NCI-H510A (cell line): ENCODE measurements at places on chromosomes 11 and 22.
A peak's percentile ranks its signal among the peaks of the same experiment; 100 is the strongest.

- no peak for DNase-seq
Observed at GRCh38 chr11:63560506-63561180, 2.5 kb downstream of the PLAAT2 start.

GRCh38 chr11:70680781-70681281 lies 282.5 kb downstream of the CTTN start:
- no peak for DNase-seq

DNA sequence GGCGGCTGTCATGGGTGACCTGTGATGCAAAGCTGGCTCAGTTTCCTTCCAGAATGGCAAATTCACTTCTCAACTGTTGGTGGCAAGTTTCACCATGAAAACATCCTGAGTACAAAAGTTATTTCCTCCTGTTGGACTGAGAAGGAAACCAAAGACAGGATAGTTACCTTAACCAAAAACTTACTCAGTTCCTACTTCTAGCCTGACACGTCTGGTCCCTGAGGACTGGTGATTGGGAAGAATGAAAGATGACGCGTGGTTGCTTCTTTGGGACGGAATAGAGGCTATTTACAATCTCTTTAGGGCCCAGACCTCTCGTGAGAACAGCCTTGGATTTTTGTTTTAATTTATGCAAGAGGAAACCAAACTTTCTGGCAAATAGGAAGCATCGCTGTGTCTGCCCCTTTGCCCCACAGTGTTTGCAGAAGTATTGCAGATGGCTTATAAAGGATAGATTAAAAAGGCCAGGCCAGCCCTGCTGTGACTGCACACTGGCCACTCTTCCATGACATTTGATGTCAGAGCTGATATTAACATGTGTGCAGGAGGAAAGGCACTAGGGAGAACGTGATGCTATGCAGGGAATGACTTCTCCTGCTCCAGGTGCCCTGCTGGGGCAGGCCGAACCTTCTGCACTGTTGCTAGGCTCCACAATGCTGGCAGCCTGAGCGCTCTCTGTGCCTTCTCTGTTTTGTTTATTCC lies 7.6 kb downstream of the VPS26B start:
- no peak for DNase-seq

DNA sequence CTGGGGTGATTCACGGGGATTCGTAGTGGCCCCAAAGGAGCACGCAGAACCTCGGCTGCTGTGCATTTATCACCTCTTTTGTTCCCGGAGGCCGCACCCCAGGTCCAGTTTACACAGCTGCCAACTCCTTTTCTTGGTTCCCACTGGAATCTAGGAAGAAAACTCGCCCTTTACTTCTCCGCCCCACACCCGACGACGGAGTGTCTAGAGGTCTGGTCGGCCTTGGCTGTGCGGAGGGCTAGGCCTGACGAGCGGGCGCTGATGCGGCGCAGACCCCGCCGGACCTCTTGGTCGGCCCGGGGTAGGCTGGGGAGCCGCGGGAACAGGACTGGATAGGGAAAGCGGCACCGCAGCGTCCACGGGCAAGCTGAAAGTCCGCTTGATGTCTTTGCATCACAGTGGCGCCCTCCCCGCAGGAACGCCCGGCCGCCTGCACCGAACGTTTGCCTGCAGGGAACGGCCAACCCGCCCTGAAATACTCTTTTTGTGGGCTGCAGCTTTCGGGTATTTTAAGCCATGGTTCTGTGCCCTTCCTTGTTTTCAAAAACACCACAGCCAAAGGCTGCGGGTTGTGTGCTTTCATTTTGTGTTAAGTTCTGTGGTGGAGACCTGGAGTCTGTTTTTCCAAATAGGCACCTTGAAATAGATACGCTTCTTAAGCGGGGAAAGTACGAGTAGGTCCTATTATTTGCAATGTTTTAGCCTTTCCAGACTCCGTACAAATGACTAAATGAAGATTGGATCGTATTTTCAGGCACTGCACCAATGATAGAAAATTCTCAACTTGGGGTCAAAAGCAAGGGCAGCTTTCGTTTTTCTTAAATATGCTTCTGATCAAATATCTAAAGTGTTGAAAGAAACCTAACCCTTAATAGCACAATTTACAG lies 829 bp upstream of the ZBED5 start:
- no peak for DNase-seq

- no peak for DNase-seq
Observed at GRCh38 chr11:95218149-95218548, 12.9 kb downstream of the SESN3 start.

- DNase-seq, result no peak
Observed at GRCh38 chr22:45338795-45339194, 29.1 kb downstream of the FAM118A start.

GRCh38 chr11:17277024-17277584 lies 565 bp downstream of the NUCB2 start:
- DNase-seq, result no peak

GRCh38 chr11:2776351-2777061 lies 76.7 kb upstream of the KCNQ1OT1 start:
- no peak for DNase-seq

GRCh38 chr11:24411791-24412190 lies 85.1 kb upstream of the LUZP2 start:
- no peak for DNase-seq

DNA sequence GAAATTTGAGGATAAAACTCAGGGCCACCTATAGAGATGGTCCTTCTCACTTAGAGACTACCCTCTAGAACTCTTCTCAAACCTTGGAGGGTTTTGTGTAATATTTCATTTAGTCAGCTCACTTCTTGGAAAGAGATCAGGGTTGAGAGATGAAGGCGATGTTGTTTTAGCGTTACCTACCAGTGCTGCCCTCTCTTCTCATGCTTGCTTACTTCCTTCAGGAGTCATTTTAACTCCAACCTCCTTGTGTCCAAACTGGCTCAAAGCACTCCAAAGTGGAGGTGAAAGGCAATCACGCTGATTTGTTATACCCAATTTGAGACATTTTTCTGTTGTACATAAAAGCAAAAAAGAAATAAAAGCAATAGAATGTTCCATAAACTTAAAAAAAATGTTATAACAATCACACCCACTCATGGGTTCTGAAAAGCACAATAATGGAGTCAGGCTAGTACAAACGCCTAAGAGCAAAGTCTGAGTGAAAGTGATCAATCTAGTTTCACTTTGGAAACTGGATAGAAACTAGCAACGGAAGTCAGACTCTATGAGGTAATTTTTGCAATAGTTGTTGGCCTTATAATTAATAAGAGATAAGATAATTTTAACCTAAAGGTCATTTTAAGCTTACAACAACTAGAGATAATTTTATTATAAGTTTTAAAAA lies 117.1 kb downstream of the MRTFA start:
- DNase-seq, result no peak

DNA sequence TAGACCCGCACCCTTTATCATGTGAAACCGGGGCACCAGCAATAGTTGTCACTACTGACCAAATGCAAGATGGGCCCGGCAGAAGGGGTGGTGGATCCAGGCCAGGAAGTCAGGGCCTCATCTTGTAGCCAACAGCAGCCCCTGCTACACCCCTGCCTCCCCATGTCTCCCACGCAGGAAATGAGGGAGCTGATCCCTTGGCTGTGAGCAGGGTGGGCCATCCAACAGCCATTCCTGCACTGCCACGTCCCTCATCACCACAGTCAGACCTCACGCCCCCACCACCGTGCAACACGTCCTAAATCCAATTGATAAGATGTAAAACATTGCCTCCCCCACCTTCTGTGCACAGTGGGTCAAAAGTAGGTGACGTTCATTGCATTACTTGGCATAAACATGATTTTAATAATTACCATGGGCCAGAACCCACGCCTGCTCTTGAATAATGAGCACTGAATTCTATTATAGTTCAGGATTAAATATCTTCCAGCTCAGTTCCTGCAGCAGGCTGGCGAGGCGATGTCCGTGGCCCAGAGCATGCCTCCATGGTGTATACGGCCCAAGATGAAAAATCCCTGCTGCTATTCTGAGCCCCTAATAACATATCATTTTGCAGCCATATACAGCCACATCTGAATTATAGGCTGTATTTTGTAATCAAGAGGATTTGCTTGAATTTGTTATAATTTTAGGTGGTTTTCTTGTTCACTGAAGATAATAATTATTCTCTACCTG lies 1373.8 kb downstream of the BRD1 start:
- DNase-seq, result no peak

DNA sequence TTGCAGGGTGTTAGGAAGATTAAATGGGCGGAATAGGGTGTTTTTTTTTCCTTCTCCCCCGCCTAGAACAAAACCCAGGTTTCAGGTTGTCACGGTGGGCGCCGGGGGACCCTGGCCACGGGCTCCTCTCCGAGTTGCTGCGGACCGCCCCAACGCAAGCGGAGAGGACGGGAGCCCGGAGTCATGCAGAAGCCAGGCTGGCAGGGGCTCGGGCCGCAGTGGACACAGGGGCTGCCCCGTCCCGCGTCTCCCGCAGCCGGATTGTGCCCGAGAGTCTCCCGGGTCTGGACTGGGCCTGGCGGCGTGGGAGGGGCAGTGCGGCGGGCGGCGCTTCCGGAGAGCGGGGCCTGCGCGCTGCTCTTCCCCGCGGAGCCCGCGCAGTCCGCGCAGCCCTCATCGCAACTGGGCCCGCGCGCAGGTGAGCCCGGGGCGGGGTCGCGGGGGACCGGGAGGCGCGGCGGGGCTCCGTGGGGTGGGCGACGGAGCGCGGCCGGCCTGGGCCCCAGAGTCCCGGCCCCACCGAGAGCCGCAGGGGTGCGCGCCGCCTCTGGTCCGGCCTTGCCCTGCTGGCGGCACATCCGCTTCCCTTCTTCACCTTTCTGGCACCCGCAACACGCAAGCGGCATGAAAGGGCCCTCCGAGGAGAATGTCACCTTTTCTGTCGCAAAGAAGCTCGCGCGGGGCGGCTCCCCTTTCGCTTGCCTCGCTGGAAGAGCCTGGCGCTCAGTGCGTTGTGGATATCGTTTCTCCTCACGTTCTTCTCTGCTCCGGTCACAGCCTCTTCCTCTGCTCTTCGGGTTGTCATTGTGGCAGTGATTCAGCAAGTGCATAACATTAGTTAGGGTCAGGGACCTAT lies at the start of gene TIRAP:
TIRAP (plus strand) TSS at position 358 of the 856 bp plus-strand sequence. CDS start 7,802 bp downstream, outside the sequence.
- peak; percentile 36 for DNase-seq

DNA sequence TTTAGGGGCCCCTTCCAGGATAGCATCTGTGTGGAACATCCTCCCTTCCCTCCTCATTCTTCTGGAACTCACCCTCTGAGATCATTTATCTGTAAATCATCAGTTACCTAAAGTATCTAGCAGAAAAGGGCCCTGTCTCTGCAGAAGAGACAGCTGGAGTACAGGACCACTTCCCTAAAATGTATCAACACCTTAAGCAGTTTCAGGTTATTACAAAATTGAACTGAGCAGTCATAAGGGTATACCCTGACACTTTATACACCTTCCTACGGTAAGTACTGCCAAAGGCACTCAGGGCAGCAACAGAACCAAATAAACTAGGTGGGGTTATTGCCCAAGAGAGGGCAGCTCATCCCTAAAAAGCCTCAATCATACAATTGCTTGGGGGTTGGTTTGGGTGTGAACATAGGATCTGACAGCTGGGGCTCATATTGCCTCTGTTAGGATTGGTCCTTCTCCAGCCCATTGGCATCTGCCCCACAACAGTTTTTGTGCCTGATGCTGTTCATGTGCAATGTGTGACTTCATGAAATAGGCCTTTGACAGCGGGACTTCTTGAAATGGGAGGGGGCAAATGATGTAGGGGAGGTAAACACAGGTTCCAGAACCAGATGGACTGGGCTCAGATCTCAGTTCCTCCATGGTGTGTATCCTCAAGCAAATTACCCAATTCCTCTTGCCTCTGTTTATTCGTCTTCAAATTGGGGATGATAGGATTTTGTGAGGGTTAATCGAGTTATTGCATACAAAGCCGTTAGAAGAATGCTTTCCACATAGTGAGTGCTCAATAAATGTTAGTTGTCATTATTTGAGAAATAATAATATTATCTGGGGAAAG lies 2.9 kb downstream of the POU2AF3 start:
- DNase-seq, result no peak

DNA sequence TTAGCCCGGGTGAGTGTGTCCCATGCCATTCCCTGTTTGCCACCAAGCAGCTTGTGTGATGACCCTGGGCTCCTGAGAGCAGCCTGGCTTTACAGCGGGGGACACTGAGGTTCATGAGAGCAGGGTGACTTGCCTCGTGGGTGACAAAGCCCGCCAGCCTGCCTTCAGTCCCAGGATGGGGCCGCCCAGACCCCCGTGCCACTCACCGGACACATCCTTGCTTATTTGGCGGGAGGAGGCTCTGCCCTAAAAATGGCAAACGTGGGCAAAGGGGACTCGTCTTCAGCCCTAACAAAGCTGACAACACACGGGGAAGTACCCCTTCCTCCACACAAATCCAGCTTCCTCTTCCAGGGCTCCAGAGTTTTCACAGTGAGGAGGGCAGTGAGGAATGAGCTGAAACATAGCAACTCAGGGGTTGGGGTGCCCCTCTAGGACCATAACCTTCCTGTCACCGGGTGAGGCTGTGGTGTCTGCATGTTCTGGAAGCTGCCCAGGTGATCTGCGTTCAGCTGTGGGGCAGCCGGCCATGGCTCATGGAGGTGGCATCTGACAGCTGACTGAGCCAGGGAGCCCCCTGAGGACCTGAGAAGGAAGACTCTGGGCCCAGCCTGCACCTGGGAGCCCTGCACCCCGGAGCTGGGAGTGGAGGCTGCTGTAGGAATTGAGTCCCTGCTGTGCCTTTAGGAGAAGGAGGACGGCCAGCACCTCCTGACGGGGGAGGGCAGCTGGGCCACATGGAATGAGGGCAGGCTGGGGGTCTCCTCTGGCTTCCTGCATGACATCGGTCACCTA lies 16.7 kb downstream of the RIBC2 start:
- DNase-seq, result no peak

- DNase-seq, result no peak
Observed at GRCh38 chr11:26992031-26992541, 1.8 kb upstream of the FIBIN start.

GRCh38 chr11:104000798-104001197 lies 35.6 kb upstream of the DDI1 start:
- DNase-seq, result no peak

DNA sequence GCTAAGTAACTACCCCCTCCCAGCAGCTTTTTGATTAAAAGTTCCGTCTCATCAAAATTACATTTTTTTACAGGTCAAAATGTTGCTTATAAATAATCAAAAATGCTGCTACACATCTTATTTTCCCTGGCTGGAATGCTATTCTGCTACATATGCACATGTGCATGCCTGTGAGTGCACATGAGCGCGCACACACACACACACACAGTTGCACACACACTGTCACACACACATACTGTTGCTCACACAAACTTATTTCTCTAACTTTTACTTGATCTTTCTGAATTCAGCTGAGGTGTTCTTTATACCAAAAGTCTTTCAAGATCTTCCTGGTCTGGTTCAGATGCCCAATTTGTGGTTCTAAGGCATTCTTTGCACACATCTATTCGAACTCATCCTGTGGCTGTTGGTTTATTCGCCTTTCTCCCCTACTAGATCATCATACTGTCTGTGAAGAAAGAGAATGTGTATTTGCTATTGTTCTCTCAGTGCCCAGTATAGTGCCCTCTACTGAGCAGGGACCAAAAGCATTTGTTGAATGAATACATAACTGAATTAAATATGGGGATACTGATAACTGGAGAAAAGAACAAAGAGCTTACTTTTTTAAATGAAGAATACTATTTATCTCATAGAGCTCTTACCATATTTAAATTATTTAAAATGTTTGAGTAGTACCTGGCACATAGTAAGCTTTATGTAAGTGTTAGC lies 68.1 kb upstream of the CCDC179 start:
- DNase-seq, result no peak

GRCh38 chr11:117970400-117971024 lies 15.7 kb upstream of the IL10RA start:
- no peak for DNase-seq
